ENCODE measurements at places on chromosomes 6 and 20. TPM values are rescaled to one million over a fixed set of nuclear protein-coding genes. Genes with fewer than 3 reads are reported as not detected.

Gene NKX2-2
- not detected for total RNA-seq

Gene CD164
- total RNA-seq = 170 TPM

- ATAC-seq = no peak
These were observed 81.9 kb upstream of the CCDC28A start for GRCh38 chr6:138691595-138692057.

DNA sequence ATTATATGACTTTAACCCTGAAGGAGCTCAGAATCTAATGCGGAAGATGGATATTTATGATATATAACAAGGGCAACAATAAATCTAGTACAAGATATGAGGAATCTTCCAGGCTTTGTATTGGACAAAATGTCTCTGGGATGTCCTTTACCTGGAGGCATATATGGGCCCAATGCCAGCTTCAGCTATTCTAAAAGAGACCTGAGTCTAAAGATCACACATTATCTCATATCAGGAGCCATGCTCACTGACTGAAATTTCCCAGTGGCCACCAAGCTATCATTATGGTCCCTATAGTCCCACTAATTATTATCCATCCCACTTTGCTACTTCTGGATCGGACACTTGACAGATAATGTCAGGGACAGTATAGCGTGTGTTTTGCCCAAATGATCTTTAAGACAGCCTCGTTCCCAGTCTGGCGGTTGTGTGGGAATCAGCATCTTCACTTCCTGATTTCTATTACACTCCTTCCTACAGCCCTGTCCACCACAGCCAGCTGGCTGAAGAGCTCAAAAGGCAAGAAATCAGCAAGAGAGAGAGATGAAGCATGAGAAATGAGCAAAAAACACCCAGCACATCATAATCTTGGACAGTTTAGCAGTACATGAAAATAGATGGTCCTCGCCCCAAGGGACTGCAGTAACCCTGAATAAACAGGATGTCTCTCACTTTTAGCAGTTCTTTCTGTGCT, 34.9 kb downstream of the KLHL31 start:
- no peak for ATAC-seq

DNA sequence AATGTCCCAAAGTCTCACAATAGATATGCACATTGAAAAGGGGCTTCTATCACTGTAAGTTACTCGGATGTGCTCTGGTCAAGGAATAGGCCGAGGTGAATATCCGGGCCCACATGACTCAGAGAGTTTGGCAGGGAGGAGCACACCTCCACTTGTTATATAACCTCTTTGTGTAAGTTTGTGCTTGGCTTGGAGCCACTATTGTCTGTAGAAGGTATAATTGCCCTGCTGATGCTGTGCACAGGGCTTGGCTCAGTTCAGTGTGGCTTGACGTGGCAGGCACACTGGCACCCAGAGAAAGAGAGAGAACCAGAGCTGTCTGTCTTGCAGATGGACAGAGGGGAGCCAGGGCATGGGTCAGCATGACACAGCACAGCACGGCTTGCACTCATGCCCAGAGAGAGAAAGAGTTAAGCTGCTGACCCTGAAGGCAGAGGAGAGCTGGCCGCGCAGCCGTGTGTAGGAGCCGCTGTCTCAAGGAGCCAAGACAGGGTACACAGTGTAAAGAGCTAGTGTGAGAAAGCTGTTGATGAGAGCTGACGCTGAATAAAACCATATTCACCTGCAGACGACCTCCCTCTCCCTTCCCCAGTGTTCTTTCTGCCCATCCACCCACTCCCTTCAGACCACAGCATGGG, 482.5 kb downstream of the C6orf118 start:
- ATAC-seq = no peak

DNA sequence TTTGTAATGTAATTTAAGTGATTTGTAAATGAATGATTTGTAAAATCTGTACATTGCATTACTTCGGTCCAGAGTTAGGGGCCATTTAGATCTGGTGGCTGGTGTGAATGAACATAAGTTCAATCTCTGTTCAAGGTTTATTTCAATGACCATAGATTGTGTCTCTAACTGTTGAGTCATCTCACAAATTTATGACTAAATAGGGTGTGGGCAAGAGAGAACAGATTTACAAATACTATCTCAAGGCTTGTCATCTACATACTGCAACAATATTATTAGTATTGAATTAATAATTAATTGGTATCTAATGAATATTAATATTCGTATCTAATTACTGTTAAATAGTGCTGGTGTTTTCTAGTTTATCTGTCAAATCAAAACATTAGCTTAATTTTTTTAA, 115.3 kb upstream of the EDN1 start:
- no peak for ATAC-seq

Gene SOBP
- 18.9 TPM for total RNA-seq

DNA sequence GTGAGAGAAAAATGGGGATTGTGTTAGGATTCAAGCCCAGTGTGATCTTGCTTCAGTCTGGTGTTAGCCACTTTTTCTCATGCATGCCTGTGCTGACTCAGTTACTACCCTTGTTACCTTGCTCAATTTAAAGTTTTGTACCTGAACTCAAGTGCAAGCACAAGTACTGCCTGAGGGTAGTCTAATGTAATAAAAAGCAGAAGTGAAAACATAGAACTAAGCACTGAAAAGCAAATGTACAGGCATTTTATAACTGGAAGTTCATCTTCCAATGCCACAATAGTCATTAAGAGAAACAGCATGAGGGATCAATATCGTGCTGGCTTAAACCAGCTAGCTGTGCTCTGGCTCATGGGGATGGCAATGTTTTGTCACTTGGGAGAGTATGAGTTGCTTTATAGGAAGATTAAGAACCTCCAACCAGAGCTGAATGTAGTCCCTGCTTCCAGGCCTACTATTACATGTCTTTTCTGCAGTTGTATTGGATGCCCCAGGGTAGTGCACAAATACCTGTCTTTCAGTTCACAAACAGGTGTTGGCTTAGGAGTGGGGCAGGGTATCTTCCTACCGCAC, 48.7 kb downstream of the SLC35F1 start:
- no peak for ATAC-seq

DNA sequence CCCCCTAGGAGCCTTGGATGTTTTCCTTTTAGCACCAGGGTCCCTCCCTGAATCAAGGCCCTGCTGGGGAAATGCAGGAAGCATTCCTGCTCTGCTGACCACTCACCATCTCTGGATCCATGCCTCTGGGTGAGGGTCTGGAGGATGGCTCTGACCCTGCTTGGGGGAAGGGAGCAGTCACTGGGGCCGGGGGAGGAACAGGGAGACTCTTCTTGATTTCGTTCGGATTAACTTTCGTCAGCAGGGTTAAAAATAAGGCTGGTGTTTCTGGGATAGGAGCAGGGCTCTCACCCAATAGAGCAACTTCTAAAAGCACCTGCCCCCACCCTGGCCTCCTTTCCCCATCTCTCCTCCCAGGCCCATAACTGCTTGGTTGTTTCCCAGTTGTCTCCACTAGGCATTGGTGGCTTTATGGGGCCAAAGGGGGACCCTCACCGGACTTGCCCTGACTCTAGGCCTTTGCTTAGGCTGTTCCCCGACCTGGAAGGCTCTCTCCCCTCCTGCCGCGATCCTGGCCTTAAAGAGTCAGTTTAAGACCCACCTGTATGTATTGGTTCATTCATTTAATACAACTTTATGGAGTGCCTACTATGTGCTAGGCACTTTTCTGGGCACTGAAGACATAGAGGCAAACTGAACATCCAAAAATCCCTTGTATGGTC, 63.0 kb downstream of the JPH2 start:
- peak; percentile 34 for ATAC-seq

DNA sequence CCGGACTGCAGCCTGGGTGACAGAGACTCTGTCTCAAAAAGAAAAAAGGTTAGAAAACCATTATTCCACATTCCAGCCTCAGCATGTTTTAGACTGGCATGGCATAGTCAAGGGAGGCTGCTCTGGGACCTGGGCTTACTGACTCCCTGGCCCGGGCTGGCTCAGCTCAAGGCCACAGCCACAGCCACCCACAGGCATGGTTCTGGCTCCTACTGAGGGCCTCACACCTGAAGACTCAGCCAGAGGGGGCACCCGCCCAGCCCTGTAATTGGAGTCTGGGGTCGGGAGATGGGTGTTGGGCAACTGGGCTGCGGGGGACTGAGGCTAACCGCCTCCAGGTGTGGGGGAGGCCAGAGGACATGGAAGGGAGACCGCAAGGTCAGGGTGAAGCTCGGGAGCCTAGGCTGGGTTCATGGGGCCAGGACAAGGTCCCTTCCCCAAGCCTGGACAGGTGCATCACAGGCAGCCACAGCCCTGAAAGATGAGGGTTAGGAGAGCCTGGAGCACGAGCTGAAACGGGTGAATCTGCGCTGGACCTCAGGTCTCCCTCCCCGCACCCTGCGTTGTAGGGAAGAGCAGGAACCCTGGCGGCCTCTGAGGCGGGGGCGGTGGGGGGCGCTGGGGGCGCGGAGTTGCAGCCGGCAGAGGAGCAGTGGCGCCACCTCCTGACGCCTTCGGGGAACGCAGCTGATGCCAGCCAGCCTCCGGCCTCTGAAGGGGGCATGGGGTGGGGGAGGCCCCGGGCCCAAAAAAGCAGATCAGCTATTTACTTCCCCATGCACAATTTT, 67.7 kb upstream of the SRSF6 start:
- no peak for ATAC-seq

GRCh38 chr6:4717124-4717523, 59.1 kb upstream of the CDYL start:
- no peak for ATAC-seq

- ATAC-seq = no peak
These were observed 72.5 kb downstream of the FLRT3 start for GRCh38 chr20:14264869-14265268.

Measured in gastroesophageal sphincter (tissue), 4 donors.